ENCODE measurements at places on chromosomes 1 and 21.

DNA sequence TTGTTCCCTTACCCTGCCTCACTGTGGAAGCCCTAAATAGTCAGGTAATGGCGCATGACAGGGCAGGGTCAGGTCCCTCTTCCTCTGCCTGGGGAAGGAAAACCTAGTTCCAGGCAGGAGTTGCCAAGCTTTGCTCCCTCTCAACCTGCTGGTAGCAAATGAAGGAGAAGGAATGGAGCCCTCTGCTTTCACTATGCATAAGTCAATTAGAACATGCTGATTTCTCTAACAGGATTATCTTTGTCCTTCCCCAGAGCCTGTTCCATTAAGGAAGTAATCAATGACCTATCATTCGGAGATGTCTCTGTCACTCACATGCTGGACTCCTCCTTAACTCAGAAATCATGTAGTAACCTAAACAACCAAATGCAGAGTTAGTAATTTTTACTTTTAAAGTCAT, 161.8 kb upstream of the NFIA start:
- no peak for DNase-seq

DNA sequence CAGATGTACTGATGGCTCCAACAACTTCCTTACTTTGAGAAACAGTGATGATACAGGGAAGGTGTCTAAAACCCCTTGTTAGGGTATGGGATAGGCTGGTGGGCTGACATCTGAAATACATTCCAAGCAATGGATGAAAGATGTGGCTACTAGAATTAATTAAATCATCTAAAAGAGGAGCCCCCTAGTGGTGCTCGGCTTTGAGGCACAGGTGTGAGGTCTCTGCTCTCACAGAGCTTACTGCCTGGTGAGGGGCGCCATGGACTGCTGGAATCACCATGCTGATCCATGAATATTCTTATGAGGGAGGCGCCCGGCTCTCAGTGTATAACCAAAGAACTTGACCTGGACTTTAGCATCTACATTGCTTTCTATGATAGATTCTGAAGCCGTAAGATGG, 48.5 kb downstream of the GNG4 start:
- peak; percentile 63 for DNase-seq

GRCh38 chr1:175124861-175125260, 57.2 kb downstream of the TNN start:
- DNase-seq, result peak; percentile 36

DNA sequence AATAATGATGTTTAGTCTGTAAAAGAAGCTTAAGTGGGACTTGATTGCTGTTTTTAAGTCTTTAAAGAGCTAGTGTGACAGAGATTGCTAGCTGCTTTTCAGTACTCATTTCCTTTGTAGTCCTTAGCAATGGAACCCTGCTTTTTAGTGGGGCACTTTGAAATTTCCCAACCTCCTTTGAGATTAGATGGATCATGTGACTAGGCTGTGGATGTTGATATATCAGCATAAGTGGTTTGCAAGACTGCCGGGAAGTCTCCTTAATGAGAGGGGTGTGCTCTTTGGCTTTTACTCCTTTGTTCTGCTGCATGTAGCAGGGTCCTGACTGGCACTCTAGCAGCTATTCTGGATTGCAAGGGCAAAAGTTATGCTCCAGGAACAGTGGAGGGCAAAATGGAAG, 11.2 kb upstream of the RCOR3 start:
- DNase-seq, result no peak

GRCh38 chr1:111422546-111423391, 4.8 kb downstream of the OVGP1 start:
- DNase-seq, result peak; percentile 81

- DNase-seq, result no peak
Observed at GRCh38 chr1:77407738-77408375, 126.0 kb downstream of the AK5 start.

DNA sequence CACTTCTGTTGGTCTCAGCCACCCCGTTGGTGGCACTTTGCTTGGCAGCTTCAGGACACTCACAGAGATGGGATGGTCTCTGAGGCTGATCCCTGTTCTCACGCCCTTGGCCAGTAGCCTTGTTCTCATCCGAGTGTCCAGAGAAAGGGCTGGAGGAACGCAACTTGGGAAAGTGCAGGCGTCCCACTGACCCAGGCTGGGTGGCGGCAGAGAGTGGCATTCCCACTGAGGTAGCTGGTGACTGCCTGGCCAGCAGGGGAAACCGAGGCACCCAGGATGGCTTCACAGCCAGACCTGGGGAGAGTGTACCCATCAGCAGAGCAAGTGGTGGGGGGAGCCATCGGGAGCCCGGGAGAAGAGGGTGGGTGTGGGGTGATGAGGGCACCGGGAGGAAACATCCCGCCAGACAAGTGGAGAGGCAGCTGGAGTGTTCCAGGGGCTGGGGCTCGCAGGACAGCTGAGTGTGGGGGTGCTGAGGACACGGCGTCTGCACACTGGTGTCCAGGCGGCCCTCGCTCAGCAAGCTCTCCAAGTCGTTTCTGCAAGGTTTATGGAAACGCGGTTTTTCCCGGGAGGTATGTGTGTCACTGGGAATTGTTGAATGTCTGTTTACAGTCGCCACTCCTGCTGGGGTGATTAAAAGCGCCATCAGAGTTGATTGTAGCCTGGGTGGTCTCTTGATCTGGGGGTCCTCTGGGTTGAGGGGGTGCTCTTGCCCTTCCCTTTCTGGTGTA, 97.8 kb downstream of the SIK1 start:
- DNase-seq, result no peak

- no peak for DNase-seq
Observed at GRCh38 chr1:208631092-208631491, 386.9 kb upstream of the PLXNA2 start.

DNA sequence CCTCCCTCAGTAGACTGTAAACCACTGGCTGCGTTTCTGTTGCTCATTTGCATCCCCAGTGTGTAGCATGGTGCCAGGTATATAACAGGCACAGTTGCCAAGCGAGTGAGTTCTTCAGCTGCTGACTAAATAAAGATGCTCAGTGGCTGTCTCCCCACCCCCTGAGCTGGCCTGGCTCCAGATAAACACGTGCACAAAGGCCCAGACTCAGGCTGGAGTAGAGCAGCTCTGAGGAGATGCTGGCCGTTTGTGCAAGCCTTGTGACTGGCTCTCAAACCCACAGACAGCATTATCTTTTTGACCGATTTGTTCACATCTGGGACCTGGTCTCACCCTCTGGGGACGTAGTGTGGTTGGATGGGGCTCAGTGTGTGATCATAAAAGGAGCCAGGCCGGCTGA, 7.1 kb downstream of the CHRNB2 start:
- DNase-seq, result peak; percentile 56

- DNase-seq, result peak; percentile 67
Observed at GRCh38 chr21:42220138-42220701, 1.3 kb downstream of the ABCG1 start.

DNA sequence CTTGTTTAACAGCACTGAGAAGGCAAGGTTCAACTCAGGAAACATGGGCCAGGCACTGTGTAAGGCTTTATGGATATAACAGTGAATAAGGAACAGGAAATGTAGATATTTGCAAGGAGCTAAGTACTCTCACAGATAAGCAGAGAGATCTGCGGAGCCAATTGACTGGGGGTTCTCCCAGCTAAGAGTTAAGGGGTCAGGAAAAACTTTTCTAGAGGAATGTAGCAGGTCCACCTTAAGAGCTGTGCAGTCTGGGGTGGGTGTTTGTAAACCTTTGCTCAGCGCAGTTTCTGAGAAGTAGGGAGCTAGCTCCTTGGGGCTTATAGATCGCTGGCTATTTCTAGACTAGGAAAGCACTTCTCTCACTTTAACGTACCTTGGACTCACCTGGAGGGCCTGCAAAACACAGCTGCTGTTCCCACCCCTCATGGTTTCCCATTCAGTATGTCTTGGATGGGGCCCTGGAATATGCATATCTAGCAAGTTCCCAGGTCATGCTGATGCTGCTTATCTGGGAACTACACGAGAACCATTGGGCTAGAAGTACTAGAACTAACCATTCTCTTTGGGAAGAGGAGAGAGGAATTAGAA, 51.7 kb downstream of the TLCD4 start:
- no peak for DNase-seq

DNA sequence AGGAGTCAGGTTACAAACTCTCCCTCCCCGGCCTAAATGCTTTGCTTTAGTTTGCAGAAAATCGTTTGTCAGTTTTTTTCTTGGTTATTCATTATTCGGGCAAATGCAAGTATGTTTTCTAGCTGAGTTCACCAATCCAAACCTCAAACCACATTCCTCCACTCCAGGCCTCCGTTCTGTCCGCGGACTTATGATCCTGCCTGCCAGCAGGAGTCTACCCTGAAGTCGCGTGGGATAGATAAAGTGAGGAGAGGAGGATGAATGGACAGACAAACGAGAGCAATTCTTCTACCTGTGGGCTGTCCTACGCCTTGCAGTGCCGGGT, 1.3 kb downstream of the ADAMTS1 start:
- peak; percentile 49 for DNase-seq

GRCh38 chr1:79355090-79355489, 348.6 kb upstream of the ADGRL4 start:
- DNase-seq, result no peak

- peak; percentile 70 for DNase-seq
Observed at GRCh38 chr1:218299416-218299815, 14.3 kb downstream of the RRP15 start.

GRCh38 chr1:20194757-20195461, 8.6 kb upstream of the PLA2G2C start:
- DNase-seq, result peak; percentile 68

DNA sequence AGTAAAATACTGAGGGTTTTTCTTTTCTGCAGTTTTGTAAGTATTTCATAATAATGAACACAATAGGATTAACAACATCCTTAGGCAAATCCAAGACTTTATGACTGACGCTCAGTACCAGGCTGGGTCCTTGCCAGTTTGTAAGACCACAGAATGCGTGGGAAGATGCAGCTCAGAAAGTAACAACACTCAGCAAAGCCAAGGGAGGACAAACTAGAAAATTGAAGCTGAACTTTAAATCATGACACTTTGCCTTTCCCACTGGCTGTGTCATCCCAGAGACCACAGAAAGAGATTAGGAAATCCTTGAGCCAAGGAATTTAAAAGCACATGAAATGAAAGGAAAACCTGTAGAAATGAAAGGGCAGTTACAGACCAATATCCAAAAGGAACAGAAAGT, 426.3 kb upstream of the CHRM3 start:
- DNase-seq, result peak; percentile 100

GRCh38 chr1:233242827-233243483, 52.6 kb downstream of the PCNX2 start:
- DNase-seq, result no peak

GRCh38 chr1:24966724-24967346, 36.8 kb upstream of the RUNX3 start:
- peak; percentile 90 for DNase-seq

GRCh38 chr1:115429884-115430283, 91.8 kb upstream of the NGF start:
- peak; percentile 13 for DNase-seq
